ENCODE measurements at places on chromosomes 4 and X.

DNA sequence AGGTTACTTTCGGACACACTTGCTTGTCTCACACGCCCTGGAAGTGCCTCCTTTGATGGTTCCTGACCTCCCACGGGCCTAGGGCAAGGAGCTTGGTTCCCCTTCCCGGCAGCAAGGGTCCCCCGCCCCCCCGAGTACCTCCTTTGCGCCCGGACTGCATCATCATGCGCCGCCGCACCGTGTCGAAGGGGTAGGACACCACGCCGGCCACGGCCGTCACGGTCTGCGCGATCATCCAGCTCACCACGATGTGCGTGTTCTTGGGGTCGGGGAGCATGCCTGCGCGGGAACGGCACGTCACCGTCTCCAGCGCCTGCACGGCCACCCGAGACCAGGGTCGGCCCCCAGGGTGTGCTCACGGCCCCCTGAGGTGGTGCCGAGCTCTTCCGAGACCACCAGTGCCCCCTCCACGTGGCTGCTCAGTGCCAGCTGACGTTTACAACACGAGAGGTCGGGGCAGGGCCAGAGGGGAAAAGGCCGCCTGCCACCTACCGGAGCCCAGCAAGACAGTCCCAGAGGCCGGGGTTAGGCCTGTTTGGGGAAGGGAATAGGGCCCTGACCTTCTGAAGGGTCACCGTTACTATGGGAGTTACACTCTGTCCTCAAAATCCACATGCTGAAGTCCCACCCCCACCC lies 4.7 kb downstream of the SLC25A6 start:
- DNase-seq = no peak

DNA sequence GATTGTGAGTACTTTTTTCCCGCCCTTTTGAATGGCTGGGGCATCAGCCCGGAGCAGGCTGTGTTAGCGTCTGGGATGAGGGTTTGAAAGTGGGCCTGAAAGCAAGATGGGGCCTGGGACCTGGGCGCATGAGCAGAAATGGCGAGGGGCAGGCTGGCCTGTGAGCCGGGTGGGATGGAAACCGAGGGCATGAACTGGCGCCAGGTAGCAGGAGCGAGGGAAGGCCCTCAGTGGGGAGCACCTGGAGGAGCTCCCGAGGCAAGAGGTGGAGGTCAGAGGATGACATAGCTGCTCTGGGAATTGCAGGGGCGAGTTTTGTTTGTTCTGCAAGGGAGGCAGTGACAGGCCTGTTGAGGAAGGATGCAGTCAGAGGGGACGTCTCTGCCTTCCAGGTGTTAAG lies 68.6 kb downstream of the RGS12 start:
- no peak for DNase-seq

DNA sequence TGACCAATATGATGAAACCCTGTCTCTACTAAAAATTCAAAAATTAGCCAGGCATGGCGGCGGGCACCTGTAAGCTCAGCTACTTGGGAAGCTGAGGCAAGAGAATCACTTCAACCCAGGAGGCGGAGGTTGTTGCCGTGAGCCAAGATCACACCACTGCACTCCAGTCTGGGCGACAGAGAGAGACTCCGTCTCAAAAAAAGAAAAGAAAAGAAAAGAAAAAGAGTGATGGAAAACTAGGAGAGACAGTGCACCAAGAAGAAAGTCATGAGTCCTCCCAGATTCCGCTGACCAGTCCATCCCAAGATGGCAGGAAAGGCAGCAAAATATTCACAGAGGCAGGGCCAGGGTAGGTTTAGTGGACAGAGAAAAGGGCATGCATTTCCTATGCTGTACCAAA lies 226.9 kb downstream of the ASMT start:
- no peak for DNase-seq

- peak; percentile 22 for DNase-seq
Observed at GRCh38 chr4:70505151-70505748, 13.1 kb upstream of the AMTN start.

- DNase-seq = no peak
Observed at GRCh38 chr4:61501812-61502211, 301.7 kb downstream of the ADGRL3 start.

- no peak for DNase-seq
Observed at GRCh38 chrX:79182616-79183015, 38.1 kb downstream of the GPR174 start.

DNA sequence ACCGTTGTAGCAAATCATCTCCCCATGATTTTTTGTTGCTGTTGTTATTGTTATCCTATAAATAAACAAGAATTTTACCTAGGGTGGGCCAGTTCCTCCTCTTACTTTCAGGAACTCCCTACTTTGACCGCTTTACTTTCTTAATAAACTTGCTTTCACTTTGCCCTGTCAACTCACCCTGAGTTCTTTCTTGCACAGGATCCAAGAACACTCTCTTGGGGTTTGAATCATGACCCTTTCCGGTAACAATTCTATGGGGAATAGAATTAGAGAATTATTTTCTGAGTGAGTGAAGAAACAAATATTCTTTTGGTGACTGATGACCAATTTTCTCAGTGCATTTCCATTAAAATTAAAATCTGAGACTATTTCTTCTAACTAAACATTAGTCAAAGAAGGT lies 584.0 kb upstream of the TENM3 start:
- no peak for DNase-seq

GRCh38 chr4:111775556-111776297 lies 369.5 kb upstream of the FAM241A start:
- DNase-seq = no peak

DNA sequence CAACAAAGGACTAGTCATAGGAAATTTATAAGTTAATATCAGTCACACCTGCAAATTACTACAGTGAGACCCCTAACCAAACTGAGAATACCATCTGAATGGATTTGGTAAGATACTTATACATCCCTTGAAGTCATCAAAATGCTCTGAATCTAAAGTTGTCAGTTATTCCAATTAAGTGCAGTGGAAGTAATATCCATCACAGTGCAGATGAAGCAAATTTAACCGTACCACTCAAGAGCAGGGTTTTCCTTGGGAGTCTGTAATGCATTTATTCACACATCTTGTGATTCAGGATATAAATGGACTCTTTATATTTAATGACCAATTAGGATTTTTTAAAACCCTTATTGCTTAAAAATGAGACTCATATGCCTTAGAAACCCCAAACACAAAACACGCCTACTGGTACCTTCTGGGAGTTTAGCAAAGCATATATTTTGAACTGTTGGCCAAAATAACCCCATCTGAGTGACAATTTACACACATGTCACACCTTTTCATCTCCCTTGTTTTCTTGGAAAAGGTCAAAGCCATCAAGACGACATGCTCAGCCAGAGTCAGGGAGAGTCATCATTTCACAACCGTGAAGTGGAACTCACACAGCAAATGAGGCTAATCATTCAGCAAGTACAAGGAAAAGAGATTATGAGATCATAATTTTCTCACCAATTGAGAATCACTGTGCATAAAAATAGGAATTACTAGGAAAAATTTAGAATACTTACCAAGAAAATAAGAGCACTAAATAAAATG lies 303.7 kb downstream of the HNRNPD start:
- no peak for DNase-seq

DNA sequence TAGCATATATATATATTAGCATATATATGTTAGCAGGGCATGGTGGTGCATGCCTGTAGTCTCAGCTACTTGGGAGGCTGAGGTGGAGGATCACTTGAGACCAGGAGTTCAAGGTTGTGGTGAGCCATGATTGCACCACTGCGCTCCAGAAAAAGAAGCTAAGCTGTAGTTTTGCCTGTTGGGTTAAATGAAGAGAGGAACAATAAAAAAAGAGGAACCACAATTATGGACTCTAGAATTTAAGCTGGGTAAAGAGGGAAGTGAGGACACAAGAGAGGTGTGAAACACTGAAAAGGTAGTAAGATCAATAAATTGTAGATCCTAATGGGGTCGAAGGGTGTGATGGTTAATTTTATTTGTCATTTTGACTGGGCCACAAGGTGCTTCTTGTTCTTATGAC lies 40.5 kb upstream of the HSD17B10 start:
- DNase-seq = no peak

- no peak for DNase-seq
Observed at GRCh38 chrX:119762718-119763117, 4.3 kb downstream of the SOWAHD start.

GRCh38 chr4:141153751-141154510 lies 20.7 kb upstream of the RNF150 start:
- DNase-seq = no peak

DNA sequence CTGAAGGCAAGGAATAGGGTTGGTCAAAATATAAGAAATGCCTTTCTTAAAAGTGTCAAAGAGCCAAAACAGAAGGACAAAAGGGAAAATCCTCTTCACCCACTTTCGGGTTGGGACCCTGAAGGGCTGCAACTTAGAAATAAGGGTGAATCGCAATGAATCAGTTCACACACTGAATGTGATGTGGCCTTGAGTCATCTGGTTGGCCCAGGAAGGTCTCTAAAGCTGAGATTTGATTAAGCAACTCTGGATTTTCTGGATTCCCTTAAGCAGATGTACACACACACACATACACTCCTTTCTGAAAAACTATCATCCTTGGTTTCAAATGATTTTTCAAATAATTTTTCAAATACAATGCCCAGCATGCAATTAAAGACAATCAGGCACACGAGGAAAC lies 13.1 kb downstream of the TAB3 start:
- DNase-seq = no peak

DNA sequence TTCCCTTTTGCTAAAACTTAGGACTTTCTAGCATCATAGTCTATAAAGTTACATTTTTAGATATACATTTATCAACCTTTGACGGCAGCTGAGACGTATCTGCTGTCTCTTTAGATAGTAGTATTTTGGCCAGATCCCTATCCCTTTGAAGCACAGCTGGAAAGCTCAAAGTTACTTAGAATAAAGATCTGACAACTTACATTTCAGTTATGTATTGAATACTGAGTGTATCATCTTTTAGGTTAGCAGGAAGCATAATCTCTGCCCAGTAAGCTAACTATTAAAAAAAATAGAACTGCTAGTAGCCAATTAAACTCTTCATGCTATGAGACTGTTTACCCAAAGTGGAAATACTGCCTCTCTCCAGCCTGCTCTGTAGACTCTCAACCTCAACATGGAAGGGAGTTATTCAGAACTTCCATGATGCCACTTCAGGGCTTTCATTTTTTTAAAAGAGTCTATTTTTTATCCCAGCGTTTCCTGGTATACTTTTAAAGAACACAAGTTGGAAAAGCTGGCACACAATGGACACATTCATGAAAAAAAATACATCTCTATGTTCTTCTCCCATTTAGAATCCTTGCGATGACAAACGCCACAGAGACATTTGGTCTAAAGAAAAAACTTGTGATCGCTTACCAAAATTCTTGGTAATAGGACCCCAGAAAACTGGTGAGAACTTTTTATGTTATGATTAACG lies 126.3 kb downstream of the PRSS12 start:
- no peak for DNase-seq

- DNase-seq = no peak
Observed at GRCh38 chr4:103405415-103405814, 207.3 kb upstream of the CENPE start.

DNA sequence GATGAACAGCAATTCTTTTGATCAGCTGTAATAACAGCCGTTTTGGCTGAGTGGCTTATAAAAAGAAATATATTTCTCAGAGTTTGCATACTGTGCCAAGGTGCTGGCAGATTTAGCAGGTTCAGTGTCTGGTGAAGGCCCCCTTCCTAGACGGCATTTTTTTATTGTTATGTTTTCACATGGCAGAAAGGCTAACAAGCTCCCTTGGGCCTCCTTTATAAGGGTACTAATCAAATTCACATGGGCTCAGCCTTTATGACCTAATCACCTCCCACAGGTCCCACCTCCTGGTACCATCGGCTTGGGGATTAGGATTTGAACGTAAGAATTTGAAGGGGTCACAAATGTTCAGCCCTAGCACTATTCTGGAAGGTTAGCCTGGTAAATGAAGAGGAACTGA lies 431.9 kb downstream of the SPOCK3 start:
- no peak for DNase-seq

DNA sequence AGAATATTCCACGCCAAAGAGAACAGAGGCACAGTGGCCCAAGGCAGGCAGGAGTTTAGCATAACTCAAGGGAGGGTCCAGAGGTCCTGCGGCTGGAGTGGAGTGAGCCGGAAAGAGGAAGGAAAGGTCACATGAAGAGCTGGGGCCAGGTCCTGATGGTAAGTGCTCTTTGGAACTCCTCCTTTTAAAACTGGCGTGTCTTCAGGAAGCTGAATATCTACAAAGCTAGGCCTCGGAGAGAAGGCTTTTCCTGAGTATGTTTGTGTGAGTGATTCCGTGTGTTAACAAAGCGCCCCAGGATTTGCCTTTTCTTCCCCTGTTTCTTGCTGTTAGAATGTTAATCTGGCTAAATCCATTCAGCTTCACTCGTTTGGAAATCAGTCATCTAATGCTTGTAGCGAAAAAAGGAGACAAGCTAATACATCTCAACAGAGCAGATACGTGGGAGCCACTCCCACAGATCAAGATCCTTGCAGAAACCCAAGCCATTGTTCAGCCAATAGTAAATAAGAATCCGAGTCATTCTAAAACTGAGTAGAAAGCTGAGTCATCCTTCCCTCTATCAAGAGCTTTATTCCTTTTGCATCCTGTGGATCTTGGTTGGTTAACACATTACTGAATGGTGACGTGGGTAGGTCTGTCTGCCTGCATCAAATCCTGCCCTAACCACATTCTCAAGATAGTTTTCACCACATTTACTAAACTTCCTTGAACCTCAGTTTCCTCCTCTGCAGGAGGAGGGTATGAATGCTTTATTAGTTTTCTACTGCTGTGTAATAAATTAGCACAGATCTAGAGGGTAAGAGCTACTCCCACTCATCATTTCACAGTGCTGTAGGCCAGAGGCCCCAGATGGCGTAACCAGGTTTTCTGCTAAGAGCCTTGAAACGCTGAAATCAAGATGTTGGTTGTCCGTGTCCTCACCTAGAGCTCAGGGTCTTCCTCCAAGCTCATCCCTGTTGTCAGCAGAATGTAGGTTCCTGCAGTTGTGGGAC lies 43.2 kb upstream of the RBM47 start:
- DNase-seq = peak; percentile 6

DNA sequence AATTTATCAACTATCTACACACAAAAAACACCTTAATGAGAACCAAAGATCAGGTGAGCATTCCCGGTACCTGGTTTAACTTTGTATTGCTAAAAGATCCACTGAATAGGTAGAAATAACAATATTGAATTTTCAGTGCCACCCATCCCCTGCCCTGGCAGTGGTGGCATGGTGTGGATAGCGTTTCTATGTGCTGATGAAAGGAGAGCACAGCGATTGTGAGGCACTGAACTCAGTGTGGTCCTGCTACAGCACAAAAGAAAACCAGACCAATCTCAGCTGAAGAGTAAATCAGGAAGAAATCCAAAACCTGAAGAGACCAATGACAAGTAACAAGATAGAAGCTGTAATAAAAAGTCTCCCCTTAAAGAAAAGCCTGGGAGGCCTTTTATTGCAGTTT lies 984.6 kb upstream of the AGA start:
- DNase-seq = no peak

- no peak for DNase-seq
Observed at GRCh38 chr4:32219306-32220075, 1499.3 kb downstream of the PCDH7 start.

- no peak for DNase-seq
Observed at GRCh38 chr4:151198748-151199147, 78.2 kb upstream of the PRSS48 start.

DNA sequence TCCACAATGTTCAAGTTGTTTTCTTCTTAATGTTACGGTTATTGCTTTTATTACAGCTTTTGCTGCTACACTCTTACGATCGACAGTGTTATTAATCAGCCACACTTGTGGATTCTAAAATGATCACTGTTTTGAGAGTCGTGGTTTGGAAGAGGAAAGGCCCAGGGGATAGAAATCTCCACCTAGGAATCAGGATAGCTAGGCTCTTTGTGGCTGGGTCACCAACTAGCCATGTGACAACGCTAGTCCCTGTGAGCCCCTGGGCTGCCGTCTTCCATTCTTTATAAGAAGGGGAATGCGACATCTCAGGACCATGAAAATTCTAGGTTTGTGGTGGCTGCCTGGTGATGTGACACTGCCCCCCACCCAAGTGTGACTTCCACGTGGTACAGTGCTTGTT lies 380 bp downstream of the SLC34A2 start:
- no peak for DNase-seq

Measured in activated CD4-positive, CD25-positive, alpha-beta regulatory T cell treated with anti-CD3 and anti-CD28 coated beads, Interleukin-2, amount 50 U/mL, for 16 hours (primary cell).